Cardiac muscle cell (in vitro differentiated cells and primary cell): ENCODE measurements at places on chromosomes 13 and 19. TPM values are rescaled to one million over a fixed set of nuclear protein-coding genes. Genes with fewer than 3 reads are reported as not detected.
A peak's percentile ranks its signal among the peaks of the same experiment; 100 is the strongest.

RASAL3 gene
- total RNA-seq, result 0.14 TPM in 1 of 2 replicates, not detected in the other

ZNF208 gene
- not detected in 2 replicates for total RNA-seq

ABHD13 gene
- total RNA-seq, result 14.2 and 18.0 TPM in 2 replicates

TNFSF9 gene
- total RNA-seq, result 0.81 and 1.3 TPM in 2 replicates

SIAH3 gene
- 2.2 and 3.9 TPM in 2 replicates for total RNA-seq

GARIN5A gene
- 7.7 and 9.4 TPM in 2 replicates for total RNA-seq

SNRNP70 gene
- 396 and 598 TPM in 2 replicates for total RNA-seq

GRCh38 chr13:44106266-44107152 lies 226.8 kb downstream of the LACC1 start:
- DNase-seq, result no peak

- no peak for DNase-seq
These were observed 2163.1 kb upstream of the PCDH20 start for GRCh38 chr13:63578796-63579195.

DNA sequence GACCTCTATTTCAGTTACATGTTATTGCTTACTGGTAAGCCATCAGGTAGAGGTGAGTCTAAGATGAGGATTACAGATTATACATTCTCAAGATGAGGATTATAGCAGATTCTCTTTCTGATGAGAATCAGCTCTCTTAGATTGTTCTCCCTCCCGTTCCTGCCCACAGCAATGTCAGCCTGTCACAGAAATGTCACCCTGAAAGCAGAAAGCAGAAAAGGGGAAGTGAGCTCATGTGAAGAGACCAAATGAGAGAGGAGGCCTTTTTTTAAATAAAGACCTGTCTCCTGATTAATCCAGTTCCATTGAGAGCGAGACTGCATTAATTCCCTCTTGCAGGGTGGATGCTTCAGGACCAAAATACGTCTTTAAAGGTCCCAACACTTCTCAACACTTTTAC lies 445.6 kb downstream of the KCTD12 start:
- DNase-seq, result no peak

DNA sequence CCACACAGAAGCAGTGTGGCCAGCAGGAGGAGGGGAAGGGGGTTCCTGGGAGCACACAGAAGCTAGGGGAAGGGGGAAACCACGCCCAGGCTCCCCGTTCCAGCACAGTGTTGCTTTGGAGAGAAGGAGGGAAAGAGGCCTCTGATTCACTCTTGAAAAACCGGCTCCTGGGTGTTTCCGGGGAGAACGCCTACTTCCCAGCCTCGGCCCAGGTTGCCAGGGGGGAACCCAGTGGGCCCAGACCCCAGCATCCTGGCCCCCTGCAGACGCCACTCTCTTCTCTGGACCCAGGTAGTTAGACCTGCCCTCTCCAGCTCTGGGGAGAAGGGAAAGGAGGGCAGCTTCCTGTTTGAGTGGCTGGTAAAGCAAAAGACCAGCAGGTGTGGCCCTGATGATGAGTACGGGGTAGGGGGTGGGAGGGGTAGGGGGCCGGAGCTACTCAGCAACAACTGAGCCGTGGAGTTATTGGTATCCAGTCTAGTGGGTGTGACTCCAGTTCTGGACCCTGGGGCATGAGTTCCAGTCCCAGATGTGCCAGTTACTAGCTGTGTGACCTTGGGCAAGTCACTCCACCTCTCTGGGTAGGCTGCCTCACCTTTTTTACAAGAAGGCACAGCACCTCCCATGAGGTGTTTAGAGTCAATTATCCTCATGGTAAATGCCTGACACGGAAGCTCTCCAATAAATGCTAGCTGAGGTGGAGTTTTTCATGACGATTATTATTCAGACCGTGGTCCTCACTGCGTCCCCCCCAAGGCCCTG lies 836 bp downstream of the GIPC1 start:
- no peak for DNase-seq

- peak; percentile 92 for DNase-seq
These were observed 540 bp downstream of the TMEM160 start for GRCh38 chr19:47047763-47048405.

- peak; percentile 56 for DNase-seq
These were observed 5.5 kb upstream of the IFI30 start for GRCh38 chr19:18167975-18168645.

- no peak for DNase-seq
These were observed 165.0 kb downstream of the TM9SF2 start for GRCh38 chr13:99666146-99666805.

DNA sequence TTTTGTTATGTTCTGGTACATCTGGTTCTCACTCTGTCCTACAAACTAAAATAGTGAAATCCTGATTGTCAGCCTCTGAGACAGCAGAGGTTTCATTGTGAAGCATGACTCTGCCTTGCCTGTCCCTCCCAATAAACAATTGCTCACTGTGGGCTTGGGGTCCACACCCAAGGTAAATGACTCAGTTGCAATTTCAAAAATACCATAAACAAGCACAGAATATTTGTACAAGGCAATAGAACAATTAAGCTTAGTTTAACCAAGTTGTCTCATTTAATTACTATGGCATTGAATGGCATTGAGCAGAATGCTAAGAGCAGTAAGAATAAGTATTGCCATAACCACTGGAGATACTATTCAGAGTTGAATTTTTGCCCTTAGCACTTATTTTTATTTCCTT lies 353.6 kb downstream of the SPRY2 start:
- DNase-seq, result no peak

DNA sequence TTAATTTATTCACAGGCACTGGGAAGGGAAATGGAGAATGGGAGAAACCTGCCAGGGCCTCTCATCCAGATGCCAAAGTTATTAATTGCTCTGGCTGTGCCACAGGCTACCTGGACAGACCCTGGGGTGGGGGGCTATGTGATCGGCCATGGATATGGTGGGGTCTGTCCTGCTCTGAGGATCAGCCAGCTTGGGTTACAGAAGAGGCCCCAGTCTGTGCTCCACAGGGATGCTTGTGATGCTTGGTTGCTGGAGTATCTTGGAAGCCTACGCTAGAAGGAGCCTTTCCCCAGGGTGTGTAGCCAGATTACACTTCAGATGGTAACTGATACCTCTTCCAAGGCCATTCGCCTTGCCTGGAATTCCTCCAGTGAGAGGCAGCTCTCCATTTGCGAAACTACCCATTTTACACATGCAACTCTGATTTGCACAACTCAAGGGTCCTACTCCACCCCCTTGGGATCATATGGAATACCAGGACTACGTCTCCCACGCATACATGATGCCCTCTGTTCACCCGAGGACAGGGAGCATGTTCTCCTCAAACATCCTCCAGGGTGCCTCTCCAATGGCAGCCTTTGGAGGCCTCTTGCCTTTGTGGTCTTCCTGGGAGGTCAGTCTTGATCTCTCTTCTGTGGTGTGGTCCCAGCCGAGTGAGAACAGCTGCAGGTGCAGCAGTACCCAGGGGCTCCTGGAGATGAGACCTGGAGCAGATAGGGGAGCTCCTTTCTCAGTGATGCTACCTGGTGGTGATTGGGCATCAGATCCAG lies 186.6 kb upstream of the TSHZ3 start:
- DNase-seq, result no peak

DNA sequence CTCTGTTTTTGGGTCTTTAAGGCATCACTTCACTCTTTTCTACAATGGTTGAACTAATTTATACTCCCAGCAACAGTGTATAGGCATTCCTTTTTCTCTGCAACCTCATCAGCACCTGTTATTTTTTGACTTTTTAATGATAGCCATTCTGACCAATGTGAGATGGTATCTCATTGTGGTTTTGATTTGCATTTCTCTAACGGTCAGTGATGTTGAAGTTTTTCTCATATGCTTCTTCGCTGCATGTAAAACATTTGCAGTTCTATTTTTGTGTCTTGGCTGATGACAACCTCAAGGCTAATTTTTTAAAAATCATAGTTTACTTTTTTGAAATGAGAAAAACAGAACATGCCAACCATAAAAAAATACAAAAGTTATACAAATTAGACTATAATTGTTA lies 258.2 kb upstream of the EDNRB start:
- DNase-seq, result no peak

DNA sequence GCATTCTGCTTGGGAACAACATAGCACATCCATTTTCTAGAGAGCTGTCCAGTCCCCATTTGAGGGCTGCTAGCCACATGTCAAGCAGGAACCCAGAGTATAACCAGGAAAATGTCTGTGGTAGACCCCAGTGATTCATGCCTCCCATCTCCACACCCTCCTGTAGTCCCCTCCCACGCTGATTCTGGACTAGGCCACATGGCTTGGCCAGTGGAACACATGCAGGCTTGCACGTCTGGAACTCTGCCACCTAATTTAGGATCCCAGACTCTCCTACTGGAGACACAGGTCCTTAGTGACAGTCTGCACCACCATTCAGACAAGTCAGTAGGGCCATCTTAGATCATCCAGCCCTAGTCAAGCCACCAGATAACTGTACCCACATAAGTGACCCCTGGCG lies 149.8 kb downstream of the ZIC5 start:
- DNase-seq, result no peak

DNA sequence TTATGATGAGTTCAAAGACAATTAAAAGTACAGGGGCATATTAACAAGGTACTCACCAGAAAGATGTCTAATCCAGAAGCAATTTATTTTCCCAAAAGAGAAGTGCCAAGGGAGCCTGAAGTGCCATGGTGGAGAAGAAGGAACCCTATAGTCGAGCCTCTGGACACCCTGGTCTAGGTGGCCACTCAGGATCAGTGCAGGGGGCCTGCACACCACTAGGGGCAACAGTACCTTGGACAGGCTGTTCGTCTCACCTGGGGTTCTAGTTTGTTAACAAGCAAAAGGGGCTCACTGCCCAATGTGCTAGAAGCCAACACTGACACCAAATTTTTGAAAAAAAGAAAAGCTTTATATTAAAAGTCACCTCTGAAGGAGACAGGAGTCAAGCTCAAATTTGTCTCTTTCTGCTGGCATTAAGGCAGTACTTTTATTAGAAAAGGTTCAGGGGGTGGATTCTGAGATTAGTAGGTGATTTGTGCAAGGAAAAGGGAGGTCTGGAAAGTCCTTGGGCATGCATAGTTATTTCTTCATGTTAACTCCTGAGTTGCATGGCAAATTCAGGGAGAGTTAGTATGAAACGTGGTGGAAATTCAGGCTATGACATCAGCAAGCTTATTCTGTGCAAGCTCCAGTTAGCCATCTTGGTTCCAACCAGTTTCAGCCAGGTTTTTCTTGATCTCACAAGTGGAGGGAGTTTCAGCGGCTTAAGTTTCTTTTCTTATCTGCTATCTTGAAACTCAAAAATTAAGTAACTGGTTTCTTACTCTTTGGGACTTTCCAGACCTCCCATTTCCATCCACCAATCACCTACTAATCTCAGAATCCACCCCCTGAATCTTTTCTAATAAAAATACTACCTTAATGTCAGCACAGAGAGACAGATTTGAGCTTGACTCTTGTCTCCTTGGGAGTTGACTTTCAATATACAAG lies 884 bp upstream of the CBY2 start:
- DNase-seq, result peak; percentile 14

DNA sequence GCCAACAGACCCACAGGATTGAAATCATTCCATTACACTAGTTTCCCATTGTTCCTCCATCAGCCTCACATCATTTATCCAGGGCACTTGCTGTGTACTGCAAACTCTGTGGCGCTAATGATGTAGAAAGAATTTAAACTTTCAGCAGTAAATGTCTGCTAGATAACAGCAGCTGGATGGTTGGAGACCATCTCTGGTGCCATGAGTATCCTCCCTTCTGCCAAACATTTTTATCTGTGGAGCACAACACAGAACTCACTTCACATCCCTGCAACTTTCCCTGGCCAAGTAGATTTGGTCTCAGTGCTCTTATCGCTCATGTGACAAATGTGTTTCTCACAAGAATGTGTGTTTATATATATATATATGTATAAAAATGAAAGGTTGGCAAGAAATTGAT lies 481.9 kb downstream of the FGF9 start:
- no peak for DNase-seq

- DNase-seq, result no peak
These were observed 334.6 kb downstream of the MYO16 start for GRCh38 chr13:108963846-108964600.

- DNase-seq, result peak; percentile 46
These were observed 17.3 kb downstream of the SBK2 start for GRCh38 chr19:55519451-55520311.

- no peak for DNase-seq
These were observed 18.5 kb upstream of the KBTBD7 start for GRCh38 chr13:41212881-41213280.

- DNase-seq, result peak; percentile 68
These were observed 643 bp downstream of the SLC7A1 start for GRCh38 chr13:29594710-29595379.

DNA sequence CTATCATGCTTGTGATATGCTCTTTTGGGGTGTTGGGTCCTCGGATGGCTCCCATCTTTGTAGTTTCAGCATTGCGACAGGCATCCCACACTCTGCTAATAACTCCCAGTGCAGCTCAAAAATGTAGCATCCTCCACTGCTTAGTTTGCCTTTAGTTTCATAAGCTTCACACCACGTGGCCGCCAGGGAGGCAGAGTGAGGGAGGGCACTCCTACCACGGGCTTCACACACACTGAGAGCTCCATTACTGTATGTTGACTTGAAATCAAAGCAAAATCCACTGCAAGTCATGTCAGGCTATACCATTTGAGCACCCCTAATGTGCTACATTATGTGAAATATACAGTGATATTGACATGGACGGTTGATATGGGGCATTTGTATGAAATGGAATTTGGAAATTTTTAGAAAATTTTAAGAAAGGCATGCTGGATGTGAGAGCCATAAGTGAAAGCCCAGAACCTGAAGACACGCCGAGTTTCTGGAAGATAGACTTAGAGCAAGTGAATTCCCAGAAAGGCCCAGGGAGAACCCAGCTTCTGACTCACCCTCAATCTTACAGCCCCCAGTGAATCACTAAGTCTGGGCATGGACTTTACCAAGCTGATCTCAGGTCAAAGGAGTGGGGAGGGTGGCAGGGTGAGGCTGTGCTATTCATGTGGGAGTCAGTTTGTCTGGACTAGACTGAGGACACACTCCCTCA lies 94.1 kb downstream of the HSPH1 start:
- DNase-seq, result no peak
